Suprapubic skin (tissue), 4 donors: ENCODE measurements at places on chromosomes 6 and 20.

GRCh38 chr6:147297663-147298316 lies 93.6 kb downstream of the STXBP5 start:
- H3K27ac ChIP-seq, result no peak overlapping the region
- H3K4me1 ChIP-seq, result no peaks in the 10 kb centered on the region
- DNase-seq, result no peak
- no peak overlapping the region for H3K4me3 ChIP-seq

- H3K27ac ChIP-seq, result no peak overlapping the region
- H3K4me3 ChIP-seq, result no peak overlapping the region
- H3K27me3 ChIP-seq, result no peaks in the 10 kb centered on the region
- no peak for DNase-seq
- H3K36me3 ChIP-seq, result peaks cover 18% of the 10 kb centered on the region
Measured at GRCh38 chr6:29728173-29728874, 5.1 kb downstream of the HLA-F start.

DNA sequence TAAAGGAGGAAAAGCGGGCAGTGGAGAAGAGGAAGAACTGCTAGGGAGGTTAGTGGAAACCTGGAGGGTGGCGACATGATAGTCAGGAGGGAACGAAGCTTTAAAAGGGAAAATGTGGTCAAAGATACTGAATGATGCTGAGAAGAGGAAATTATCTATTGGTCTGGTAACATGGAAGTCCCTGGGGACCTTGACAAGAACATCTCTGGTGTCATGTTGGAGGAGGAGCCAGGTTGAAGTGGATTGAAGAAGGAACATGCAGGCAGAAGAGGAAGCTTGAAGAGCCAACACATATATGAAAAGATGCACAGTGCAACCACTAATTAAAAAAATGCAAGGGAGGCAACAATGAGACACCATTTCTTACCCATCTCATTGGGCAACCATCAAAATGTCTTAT lies 251.9 kb upstream of the RNF24 start:
- no peaks in the 10 kb centered on the region for H3K27me3 ChIP-seq
- H3K36me3 ChIP-seq, result no peaks in the 10 kb centered on the region
- no peak overlapping the region for H3K27ac ChIP-seq
- DNase-seq, result no peak
- no peaks in the 10 kb centered on the region for H3K4me1 ChIP-seq

GRCh38 chr20:2515203-2515602 lies 6.5 kb upstream of the ZNF343 start:
- H3K4me3 ChIP-seq, result no peak overlapping the region
- H3K36me3 ChIP-seq, result no peaks in the 10 kb centered on the region
- no peaks in the 10 kb centered on the region for H3K4me1 ChIP-seq
- no peaks in the 10 kb centered on the region for H3K27me3 ChIP-seq
- DNase-seq, result no peak

- DNase-seq, result no peak
- H3K27me3 ChIP-seq, result peaks cover 69% of the 10 kb centered on the region
- no peaks in the 10 kb centered on the region for H3K36me3 ChIP-seq
- H3K27ac ChIP-seq, result no peak overlapping the region
Measured at GRCh38 chr6:99589290-99589672, 17.4 kb upstream of the PRDM13 start.

GRCh38 chr20:52191916-52192718 lies 538 bp upstream of the ZFP64 start:
- no peaks in the 10 kb centered on the region for H3K27me3 ChIP-seq
- DNase-seq, result peak; percentile 69
- H3K4me3 ChIP-seq, result peak overlapping the region; percentile 82
- peaks cover 16% of the 10 kb centered on the region for H3K4me1 ChIP-seq
- peak overlapping the region; percentile 87 for H3K27ac ChIP-seq
- peaks cover under 1% of the 10 kb centered on the region for H3K36me3 ChIP-seq

GRCh38 chr6:34131326-34132290 lies 14.3 kb downstream of the GRM4 start:
- no peak for DNase-seq
- peaks cover 58% of the 10 kb centered on the region for H3K27me3 ChIP-seq
- no peak overlapping the region for H3K27ac ChIP-seq
- H3K4me1 ChIP-seq, result no peaks in the 10 kb centered on the region

DNA sequence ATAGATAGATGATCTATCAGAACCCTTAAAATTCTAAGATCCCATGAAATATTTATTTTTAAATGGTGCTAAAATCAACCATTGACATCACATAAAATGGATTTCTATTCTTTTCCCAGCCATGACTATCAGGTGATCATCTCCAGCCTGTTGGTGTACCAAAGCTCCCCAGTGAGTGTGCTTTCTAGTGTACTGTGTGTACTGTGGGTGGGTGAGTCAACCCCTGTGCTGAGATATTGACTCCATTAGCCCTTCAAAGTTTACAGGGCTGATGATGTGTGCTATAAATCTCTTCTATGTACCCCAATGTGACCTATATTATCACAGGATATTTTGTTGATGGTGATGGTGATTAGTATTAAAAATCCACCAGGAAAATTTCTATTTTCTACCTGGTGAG lies 344.6 kb downstream of the MMUT start:
- H3K27ac ChIP-seq, result no peak overlapping the region
- no peak overlapping the region for H3K4me3 ChIP-seq
- no peaks in the 10 kb centered on the region for H3K4me1 ChIP-seq
- H3K36me3 ChIP-seq, result no peaks in the 10 kb centered on the region
- DNase-seq, result no peak

DNA sequence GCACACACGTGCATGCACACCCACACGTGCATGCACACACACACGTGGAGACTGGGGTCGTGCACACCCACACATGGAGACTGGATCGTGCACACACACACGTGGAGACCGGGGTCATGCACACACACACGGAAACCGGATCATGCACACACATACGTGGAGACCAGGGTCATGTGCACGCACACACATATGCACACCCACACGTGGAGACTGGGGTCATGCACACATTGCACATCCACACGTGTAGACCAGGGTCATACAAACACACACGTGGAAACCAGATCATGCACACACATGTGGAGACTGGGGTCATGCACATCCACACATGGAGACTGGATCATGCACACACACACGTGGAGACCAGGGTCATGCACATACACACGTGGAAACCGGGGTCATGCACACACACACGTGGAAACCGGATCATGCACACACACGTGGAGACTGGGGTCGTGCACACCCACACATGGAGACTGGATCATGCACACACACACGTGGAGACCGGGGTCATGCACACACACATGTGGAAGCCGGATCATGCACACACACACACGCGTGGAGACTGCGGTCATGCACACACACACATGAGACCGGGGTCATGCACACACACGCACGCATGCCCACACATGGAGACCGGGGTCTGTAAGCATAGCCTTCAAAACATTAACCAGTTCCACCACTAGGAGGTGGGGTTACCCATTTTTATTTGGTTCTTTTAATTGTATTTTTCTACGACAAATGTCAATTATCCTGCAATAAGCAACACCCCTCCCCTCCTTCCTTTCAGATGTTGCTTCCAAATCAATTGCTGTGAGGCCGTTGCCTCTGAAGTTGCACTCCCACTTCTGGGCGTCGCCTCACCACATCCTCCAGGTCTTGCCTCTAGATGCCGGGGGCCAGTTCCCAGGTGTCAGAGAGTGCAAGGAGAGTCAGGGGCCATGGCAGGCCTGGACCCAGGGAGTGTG lies 95.8 kb downstream of the TMEM242 start:
- H3K4me1 ChIP-seq, result peaks cover 14% of the 10 kb centered on the region
- H3K27ac ChIP-seq, result no peak overlapping the region
- no peaks in the 10 kb centered on the region for H3K36me3 ChIP-seq
- no peaks in the 10 kb centered on the region for H3K27me3 ChIP-seq
- H3K4me3 ChIP-seq, result no peak overlapping the region

DNA sequence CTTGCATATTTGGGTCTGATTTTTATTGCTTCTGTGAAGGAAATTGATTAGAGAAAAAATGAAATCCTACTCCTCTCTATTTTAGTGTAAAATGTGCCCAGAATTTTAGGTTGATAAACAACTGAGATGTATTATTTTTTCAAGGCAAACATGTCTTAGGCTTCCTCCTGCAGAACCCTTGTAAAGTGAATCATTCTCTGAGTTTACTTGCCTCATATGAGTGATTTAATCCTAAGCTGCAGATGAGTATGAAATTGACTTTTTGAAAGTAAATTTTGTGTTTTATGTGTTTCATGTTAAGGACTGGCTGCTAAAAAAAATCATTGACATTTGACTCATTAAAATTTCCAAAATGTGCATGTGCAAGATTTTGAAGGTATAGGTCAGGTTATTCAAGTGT lies 138.5 kb upstream of the PHACTR1 start:
- H3K27ac ChIP-seq, result no peak overlapping the region
- peaks cover 9% of the 10 kb centered on the region for H3K4me1 ChIP-seq
- no peaks in the 10 kb centered on the region for H3K27me3 ChIP-seq
- H3K4me3 ChIP-seq, result no peak overlapping the region

DNA sequence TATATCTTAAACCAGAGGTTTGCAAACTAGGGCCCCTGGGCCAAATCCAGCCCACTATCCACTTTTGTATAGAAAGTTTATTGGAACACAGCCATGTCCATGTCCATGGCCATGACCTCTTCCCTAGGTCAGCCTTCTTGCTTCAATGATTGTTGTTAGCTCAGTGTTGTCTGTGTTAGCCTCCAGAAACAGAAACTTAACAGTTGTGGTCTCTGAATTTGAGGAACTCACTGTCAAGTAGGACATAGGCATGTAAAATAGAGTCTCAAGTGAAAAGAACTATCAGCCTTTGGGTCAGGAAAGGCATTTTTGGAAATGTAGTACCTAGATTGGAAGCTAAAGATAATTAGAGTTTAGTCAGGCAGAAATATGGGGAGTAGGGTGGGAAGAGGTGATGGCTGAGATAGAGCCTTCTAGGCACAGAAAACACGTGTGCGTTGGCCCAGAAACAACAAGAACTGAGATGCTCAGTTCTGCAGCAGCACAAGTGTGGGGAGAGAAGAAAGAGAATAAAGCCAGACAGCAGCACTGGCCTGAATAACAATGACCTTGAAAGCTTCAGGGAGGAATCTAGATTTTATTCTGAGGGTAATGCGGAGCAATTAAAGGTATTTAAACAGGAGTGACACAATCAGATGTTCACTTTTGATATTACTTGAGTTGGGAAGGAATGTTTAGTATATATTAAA lies 87.0 kb upstream of the OLIG3 start:
- H3K4me3 ChIP-seq, result no peak overlapping the region
- H3K27me3 ChIP-seq, result no peaks in the 10 kb centered on the region
- no peak for DNase-seq
- H3K36me3 ChIP-seq, result no peaks in the 10 kb centered on the region

DNA sequence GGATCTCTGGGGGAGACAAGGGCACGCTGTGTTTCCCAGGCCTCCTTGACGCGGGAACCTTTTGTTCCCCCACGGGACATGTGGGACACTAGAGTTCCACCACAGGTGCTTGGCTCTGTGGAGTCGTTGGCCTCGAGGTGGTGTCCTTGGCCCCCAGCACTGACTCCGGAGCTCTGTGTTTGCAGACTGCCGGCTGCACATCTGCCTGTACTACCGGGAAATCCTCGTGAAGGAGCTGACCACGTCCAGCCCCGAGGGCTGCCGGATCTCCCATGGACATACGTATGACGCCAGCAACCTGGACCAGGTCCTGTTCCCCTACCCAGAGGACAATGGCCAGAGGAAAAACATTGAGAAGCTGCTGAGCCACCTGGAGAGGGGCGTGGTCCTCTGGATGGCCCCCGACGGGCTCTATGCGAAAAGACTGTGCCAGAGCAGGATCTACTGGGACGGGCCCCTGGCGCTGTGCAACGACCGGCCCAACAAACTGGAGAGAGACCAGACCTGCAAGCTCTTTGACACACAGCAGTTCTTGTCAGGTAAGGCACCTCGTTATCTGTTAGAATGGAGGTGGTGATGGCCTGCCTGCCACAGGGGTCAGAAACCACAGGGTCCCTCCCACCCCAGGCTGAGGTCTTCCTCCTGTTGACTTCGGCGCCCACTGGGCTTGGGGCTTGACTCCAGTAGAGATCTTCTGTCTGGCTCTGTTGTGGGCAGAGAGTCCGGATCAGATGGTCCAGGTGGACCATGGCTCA lies 9.9 kb downstream of the IRF4 start:
- no peak for DNase-seq
- H3K4me3 ChIP-seq, result no peak overlapping the region
- no peaks in the 10 kb centered on the region for H3K36me3 ChIP-seq
- peaks cover 42% of the 10 kb centered on the region for H3K27me3 ChIP-seq

GRCh38 chr20:56098981-56099500 lies 93.7 kb upstream of the CBLN4 start:
- no peaks in the 10 kb centered on the region for H3K36me3 ChIP-seq
- H3K4me3 ChIP-seq, result no peak overlapping the region
- no peaks in the 10 kb centered on the region for H3K4me1 ChIP-seq
- no peak overlapping the region for H3K27ac ChIP-seq
- DNase-seq, result no peak

DNA sequence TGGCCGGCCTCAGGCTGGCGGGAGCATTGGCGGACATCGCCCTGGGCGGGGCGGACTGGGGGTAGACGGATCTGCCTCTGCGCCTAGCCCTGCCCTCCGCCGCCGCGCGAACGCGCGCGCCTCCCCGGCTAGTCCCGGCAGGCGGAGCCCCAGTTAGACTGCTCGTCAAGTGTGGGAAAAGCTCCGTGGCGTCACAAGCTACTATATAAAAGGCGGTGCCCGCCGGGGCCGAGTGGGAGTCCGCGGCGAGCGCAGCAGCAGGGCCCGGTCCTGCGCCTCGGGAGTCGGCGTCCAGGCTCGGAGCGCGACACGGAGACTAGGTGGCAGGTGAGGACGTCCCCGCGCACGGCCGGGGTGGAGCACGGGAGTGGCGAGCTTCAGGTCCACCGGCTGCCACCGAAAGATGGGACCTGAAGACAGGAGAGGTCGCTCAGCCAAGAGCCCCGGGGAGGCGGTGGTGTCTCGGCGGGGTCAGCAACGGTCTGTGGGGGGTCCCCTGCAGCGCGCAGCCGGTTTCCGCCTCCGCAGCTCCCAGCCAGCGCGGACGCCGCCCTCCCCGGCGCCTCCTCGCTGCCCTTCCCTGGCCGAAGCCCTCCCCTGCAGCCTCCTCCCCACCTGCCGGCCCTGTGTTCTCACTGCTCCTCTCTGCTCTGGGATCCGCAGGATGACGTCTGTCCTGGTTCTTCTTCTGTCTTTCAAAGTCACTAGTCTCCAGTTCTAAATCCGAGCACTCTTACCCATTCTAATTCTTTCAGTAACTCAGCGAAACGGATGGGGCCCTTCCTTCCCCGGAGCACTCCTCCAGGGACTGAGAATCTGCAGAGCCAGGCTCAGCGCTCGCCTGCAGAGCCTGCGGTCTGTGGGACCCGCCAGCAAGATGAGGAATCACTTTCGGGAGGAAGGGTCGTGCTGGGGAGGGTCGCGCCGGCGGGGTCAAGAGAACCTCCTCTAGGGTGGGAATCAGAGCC lies 4.3 kb upstream of the RIPK1 start:
- peaks cover 37% of the 10 kb centered on the region for H3K4me1 ChIP-seq
- no peaks in the 10 kb centered on the region for H3K36me3 ChIP-seq
- DNase-seq, result peak; percentile 97
- H3K4me3 ChIP-seq, result peak overlapping the region; percentile 90
- H3K27me3 ChIP-seq, result no peaks in the 10 kb centered on the region
- peak overlapping the region; percentile 93 for H3K27ac ChIP-seq

GRCh38 chr6:43478008-43478372 lies 620 bp downstream of the TJAP1 start:
- no peaks in the 10 kb centered on the region for H3K27me3 ChIP-seq
- peak overlapping the region; percentile 75 for H3K27ac ChIP-seq
- H3K36me3 ChIP-seq, result no peaks in the 10 kb centered on the region
- no peak for DNase-seq
- peaks cover 46% of the 10 kb centered on the region for H3K4me1 ChIP-seq

- no peaks in the 10 kb centered on the region for H3K36me3 ChIP-seq
- H3K27me3 ChIP-seq, result no peaks in the 10 kb centered on the region
- peaks cover 55% of the 10 kb centered on the region for H3K4me1 ChIP-seq
- peak overlapping the region; percentile 60 for H3K27ac ChIP-seq
Measured at GRCh38 chr6:142842418-142843261, 102.3 kb downstream of the HIVEP2 start.
